AML-193 (cell line): ENCODE measurements at places on chromosomes 5 and 9.

- DNase-seq, result no peak
Measured at GRCh38 chr5:123865641-123866040, 353.7 kb downstream of the CSNK1G3 start.

DNA sequence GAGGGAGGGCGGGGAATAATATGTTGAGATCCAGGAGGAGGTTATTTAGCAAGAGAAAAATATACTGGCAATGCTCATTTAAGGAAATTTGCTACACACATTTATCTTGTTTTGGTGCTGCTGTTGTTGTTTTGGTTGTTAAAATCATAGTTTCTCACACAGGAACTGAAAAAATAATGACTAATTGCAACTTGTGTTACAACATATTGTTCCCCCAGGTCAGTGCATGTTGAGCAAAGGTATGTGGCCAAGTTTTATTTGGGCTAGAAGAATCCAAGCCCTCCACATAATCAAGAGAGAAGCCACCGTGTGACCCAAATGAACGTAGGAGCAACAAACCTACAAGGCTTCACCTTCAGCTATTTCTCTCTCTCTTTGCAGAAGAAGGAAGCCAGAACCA, 220.3 kb upstream of the DAPK1 start:
- no peak for DNase-seq

- no peak for DNase-seq
Measured at GRCh38 chr5:177529247-177530203, 12.8 kb upstream of the DDX41 start.

GRCh38 chr9:134229466-134230091, 65.2 kb upstream of the RNU6ATAC start:
- DNase-seq, result no peak

DNA sequence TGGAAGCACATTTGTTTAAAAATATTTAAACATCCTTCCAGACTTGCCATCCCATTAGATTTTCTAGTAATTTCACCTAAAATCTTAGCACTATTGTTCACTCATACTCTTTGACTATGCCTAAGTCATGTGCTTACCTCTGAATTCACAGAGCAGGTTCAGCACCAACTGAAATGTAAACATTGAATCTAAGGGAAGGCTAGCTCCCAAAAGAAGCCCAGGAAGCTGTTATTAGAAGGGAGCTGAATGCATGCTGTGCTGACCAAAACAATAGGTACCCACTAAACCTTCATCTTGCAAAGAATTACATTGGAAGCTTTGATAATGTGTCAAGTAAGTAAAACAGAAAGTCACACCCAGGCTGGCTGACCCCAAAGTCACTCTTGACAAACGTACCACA, 571.3 kb downstream of the GABRG2 start:
- no peak for DNase-seq

GRCh38 chr9:81530310-81530810, 159.0 kb downstream of the TLE1 start:
- no peak for DNase-seq

DNA sequence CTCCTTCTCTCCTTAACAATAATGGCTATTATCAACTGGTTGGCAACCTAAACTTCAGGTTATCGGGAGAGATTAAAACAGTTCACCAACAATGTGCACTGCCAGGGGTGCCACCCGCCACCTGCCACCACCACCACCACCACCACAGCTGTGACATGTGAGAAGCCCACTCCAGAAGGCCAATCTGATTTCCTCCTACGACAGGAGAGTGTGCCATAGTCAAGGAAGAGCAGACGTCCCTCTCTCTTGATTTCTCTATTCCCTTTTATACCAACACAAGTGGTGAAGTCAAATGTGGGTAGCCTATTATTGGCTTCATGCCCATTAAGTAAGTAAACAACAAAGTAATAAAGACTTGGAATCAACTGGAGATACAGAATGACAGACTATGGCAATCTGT, 22.4 kb downstream of the GNAQ start:
- no peak for DNase-seq

DNA sequence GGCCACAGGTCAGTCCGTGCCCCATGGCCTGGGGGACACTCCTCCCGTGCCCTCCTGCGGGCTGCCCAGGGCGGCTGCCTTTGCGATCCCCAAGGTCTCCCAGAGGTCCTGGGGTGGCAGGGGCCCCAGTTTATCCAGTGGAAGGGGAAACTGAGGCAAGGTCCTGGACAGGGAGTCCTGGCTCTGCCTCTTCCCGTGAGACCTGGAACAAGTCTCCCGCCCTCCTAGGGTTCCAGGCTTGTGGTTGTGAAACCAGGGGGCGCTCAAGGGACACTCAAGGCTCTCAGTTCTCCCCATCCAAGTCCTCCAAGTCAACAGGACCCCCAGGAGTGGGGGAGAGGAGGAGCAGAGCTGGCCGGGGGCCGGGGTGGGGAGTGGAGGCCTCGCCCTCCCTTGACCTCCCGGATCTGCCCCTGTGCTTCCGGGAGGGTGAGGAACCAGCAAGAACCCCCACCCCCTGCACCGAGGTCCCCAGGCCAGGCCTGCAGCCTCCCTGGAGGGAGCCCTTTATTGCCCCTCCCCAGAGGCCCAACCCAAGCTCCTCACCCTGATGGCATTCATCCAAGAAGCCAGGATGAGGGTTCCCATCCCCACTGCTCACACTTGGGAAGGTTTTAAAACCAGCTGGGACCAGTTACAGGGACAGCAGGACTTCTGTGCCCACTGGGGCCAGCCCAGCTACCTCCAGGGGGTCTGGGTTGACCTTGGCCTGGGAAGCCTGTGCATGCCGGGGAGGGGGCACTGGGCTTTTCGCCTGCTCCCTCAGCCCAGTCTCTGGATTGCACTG, 24.7 kb upstream of the TMEM250 start:
- DNase-seq, result peak; percentile 11

DNA sequence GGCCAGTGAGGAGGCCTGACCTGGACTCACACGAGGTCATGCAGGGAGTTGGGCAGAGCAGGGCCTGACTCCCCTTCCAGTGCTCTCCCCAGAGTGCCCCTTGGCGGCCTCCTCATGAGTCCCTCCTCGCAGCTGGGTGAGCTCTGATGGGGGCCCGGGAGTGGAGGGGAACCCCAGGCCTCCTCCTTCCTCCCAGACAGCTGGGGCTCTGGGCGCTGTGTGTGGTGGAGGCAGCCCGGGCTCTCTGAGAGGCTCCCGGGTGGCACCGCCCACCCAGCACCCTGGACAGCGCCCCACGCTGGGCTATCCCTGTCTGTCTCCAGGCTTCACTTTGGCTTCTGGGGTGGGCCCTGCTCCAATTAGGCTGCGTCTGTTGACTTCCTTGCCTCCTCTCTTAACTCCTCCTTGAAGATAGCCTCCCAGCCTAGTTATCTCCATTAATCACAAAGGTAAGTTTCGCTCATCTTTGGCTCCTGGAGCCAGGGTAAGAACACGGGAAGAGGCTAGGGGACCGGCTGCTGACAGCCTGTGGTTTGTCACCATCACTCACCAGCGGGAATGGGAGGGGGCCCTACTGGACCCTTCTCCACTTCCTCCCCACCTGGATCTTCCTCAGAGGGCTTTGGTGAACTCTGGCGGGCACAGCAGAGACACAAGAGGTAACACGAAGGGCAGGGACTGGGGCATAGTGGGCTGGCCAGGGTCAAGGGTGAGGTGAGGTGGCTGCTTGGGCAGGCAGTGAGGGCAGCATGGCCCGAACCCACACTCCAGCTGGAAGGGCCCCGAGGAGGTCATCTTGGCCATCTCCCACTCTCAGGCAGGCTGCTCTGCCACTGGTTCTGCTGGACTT, 13.1 kb downstream of the PSD2 start:
- DNase-seq, result peak; percentile 14

DNA sequence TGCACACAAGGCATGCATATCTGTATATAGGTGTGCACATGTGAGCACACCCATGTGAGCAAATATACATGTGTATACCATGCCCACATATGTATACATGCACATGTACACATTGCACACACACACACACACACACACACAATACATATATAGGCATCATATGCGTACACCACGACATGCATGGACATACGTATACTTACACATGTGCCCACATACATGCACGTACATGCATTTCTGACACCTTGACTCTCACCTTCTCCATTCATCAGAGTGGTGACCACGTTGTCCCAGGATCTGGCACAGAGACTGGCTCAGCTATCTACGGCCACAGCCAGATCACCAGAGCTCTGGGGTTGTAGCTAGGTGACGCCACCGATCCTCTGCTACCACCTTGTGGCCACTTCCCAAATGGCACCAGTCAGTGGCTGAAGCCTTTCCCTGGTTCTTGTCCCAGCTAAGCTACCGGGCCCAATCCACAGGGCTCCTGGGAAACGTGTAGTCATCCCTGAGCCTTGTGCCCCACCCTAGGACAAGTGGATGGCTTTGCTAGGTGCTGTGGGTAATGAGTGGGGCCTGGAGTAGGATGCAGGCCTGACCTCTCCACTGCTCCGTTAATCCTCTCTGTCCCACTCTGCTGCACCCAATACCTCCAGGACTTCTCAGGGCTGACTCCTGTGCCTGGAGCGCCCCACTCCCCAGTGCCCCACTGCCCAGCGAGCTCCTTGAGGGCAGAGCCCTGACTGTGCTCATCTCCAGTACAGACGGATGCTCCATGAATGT, 194.4 kb downstream of the RGS3 start:
- DNase-seq, result peak; percentile 52

DNA sequence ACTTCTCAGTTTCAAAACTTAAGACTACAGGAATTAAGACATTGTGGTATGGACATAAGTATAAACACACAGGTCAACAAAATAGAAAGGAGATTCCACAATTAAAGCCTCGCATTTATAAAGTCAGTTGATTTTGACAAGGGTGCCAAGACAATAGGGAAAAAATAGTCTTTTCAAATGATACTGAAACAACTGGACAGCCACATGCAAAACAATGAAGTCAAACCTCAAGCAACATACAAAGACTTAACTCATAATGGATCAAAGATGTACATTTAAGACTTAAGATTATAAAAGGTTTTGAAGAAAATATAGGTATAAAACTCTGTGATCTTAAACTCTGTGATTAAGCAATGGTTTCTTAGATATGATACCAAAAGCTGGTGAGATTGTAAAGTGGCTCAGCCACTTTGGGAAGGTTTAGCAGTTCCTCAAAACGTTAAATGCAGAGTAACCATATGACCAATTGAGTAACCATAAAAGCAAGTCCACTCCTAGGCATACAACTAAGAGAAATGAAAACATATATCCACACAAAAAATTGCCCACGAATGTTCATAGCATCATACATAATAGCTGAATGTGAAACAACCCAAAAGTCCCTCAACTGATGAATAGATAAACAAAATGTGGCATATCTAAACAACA, 22.0 kb downstream of the HINT1 start:
- DNase-seq, result no peak

DNA sequence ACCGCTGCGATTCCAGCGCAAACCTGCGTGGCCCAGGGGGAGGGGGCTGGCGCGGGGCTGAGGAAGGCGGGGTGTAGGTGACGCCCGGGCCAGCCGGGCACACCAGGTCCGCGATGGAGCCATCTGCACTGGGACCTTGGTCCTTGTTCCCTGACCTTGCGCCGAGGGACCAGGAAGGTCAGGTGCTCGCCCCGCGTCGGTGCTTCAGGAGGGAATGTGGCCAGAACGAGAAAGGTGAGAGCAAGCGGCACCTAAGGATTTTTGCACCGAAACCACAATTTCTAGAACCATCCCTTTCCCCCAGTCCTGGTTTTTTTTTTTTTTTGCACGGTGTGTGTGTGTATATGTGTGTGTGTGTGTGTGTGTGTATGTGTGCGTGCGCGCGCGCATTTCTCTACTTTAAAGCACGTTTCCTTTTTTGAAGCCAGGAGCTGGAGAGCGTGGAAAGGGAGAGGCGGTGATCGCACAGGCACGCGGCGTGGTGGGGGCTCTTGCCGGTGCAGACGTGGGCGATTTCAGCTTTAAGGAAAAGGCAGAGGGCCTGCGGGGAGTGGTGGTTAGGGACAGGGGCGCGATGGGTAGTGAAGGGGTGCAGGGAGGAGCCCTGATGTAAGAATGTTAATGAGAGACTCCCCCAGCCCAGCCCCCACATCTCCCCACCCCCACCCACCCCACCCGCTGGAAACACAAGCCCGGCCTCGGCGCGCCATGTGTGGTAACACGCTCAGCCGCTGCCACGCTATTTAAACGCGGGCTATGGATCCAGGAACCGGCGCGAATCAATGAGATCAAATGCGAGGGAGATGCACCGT, at the start of gene NPR3:
NPR3 (plus strand) TSS at position 772 of the 812 bp plus-strand sequence. CDS start 456 bp downstream, outside the sequence.
- no peak for DNase-seq

DNA sequence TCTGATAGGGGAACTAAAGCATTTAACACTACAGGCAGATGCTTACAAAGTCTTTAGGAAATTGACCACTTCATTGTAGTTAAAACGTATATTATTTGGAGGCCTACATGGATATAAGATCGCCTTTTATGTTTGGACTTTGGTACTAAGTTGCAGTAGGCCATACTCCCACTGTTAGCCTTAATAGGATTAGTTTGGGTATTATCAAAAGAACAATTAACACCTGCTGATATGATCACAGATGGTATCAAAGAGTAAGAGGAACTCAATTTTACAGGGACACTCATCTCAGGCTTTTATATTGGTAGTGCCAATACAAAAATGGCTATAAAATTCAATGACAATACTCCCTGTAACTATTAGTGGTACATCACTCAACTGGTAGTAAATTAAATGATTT, 1183.0 kb downstream of the MAT2B start:
- no peak for DNase-seq

DNA sequence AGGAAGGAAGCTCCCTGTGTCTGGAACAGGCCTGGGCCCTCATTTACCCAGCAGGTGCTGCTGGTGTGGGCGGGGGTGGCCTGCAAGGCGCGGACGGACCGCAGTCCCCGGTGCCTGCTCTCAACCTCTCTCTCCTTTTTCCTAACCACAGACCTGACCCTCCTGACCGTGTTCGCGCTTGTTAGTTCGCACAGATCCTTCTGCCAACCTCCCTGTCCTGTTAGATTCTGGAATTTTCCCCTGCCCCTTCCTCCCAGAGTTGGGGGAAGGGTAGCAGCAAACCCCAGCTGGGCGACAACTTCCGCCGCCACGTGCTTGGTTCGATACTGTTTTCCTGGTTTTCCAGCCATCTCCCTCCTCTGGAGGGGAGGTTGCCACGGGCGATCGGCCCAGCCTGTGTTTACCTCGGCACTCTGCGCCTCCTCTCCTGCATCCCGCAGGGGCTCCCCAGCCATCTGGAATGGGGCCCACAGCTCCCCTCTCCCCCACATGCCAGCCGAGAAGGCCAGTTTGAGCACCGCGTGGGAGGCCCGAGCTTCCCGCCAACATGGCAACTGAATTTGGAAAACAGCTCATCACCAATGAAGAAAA, 70.8 kb upstream of the UNC5A start:
- DNase-seq, result no peak

GRCh38 chr9:125409637-125410521, 148.3 kb downstream of the GAPVD1 start:
- no peak for DNase-seq

GRCh38 chr5:143501310-143502044, 98.0 kb upstream of the NR3C1 start:
- DNase-seq, result no peak

- peak; percentile 81 for DNase-seq
Measured at GRCh38 chr9:134195558-134195957, 31.2 kb upstream of the RNU6ATAC start.
